ENCODE measurements at places on chromosomes 5 and 9.
A peak's percentile ranks its signal among the peaks of the same experiment; 100 is the strongest.

DNA sequence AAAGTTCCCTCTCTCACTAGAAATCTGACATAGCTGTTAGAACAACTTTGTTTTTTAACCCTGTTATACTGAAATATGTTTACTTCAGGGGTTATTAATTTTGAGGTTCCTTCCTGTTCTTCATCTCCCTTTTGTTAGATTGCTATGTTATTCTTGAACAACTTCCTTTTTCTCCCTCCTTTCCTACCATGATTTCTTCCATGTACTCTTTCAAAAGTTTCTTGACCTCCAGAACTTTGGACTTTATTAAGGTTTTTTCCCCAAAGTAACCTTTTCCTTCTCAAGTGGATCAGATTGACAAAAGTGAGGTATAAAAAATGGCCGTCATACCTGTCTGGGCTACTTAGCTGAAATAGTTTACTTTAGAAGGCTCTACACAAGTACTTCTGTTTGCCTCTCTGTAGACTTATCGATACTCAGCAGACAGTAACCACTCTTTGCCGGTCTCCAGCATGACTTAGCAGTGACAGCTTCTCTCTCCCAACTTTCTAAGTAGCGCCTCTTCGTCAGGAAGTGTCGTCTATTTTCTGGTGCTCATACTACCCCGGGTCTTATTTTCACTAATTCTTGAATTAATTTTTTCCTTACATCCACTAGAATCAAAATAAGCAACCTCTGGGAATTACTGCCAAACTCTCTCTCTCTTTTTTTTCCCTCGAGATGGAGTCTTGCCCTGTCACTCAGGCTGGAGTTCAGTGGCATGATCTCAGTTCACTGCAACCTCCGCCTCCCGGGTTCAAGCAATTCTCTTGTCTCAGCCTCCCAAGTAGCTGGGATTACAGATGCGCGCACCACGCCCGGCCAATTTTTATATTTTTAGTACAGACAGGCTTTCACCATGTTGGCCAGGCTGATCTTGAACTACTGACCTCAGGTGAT lies 19.7 kb downstream of the NFIL3 start:
- no peak for DNase-seq

GRCh38 chr9:134454476-134454857 lies 128.2 kb downstream of the RXRA start:
- no peak for DNase-seq

- no peak for DNase-seq
Observed at GRCh38 chr5:139116100-139116655, 82.0 kb downstream of the SIL1 start.

- DNase-seq: no peak
Observed at GRCh38 chr5:156444753-156445291, 117.9 kb downstream of the SGCD start.

GRCh38 chr5:180640611-180640860 lies 8.9 kb downstream of the FLT4 start:
- no peak for DNase-seq

DNA sequence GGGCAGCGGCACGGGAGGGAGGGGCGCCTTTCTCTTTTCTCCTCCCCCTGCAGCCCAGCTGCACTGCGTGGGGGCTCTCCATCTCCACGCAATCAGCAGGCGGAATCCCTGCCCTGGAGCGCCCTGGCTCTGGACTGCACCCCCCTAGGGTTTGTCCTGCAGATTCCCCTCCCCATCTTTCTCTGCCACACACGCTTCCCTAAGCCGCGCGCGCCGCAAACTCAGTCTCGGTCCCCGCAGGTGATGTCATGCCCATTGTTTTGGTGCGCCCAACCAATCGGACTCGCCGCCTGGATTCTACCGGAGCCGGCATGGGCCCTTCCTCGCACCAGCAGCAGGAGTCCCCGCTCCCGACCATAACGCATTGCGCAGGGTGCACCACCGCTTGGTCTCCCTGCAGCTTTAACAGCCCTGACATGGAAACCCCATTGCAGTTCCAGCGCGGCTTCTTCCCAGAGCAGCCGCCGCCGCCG lies at the start of gene KCNN2:
TSS of gene KCNN2 (plus strand) at position 347 of the 473 bp plus-strand sequence. CDS start at position 417, 70 bp downstream.
- peak; percentile 89 for DNase-seq

DNA sequence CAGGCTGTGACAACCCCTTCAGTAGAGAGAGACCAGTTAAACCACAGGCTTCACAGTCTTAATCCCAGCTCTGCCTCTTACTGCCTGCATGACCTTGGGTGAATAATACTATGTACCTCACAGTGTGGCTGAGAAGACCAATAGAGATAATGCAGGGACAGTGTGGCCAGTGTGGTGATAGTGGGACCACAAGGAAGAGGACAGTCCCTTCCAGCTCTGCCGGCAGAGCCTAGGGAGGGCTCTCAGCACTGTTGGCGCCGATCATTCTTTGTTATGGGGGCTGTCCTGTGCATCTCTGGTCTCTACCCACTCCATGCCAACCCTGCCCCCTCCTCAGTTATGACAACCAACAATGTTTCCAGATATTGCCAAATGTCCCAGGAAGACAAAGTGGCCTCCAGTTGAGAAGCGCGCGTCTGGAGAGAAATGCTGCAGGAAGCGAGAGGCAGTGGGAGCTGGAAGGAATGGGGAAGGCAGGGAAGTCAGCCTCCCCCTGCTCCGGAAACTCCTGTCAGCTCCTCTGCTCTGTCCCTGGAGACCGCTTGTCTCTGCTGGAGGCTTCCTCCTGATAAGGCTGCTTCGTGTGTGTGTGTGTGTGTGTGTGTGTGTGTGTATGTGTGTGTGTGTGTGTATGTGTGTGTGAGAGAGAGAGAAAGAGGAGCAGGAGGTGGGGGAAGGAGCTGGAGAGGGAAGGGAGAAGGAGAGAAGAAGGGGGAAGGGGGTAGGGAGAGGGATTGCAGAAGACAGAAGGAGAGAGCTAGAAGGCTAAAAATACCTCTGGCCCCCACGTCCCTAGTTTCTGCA lies 31.8 kb upstream of the FABP6 start:
- DNase-seq: no peak

- no peak for DNase-seq
Observed at GRCh38 chr9:89619424-89620138, 14.8 kb downstream of the GADD45G start.

DNA sequence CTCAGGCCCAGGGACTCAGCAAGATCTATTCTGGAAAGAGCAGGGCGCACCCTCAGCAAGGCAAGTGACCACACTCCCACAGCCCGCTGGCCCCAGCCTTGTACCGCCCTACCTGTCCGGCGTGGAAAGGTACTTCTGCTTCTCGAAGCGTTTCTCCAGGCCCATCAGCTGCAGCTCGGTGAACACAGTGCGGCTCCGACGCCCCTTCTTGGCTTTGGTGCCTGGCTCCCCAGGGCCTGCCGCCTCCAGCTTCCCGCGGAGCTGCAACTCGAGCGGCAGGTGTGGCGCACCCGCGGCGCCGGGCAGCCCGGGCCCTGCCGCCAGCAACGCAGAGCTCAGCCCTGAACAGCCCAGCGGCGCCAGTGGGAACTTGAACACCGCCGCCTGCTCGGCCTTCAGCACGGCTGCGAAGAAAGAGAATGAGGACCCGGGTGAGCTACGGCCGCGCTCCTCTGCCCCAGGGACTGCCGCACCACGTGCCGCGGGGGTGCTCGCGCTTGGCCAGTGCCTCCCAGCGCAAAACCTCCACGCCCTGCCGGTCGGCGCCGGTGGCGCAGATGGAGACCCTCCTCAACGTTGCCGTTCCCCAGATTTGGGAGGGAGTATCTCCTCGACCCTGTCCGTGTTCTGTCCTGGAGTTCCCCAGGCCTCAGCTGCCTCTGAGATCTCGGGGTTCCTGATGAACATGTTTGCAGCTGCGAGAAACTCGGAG lies 2.2 kb downstream of the BARX1 start:
- DNase-seq: no peak
